ENCODE measurements at places on chromosomes 6 and 20. TPM values are rescaled to one million over a fixed set of nuclear protein-coding genes. Genes with fewer than 3 reads are reported as not detected.

- DNase-seq, result no peak
These were observed 86.0 kb downstream of the SESN1 start for GRCh38 chr6:109008537-109009235.

DNA sequence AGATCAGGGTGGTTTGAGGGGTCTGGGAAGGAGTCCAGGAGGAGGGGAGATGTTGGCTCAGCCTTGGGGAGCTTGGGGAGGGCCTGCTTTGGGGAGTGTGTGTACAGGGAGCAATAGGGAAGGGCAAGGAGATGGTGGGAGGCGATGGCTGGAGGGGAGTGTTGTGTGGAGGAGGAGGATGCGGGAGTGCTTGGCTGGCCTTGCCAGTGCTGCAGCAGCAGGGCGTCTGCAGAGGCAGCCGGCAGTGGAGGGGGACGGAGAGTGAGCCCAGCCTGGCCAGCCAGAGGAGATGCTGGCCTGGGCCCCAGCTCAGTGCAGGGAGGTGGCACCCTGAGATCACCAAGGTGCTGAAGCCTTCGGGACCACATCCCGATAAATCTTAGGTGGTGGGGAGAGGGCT, 3.9 kb downstream of the IP6K3 start:
- no peak for DNase-seq

HLA-DQB2 gene
- not detected for total RNA-seq

DNA sequence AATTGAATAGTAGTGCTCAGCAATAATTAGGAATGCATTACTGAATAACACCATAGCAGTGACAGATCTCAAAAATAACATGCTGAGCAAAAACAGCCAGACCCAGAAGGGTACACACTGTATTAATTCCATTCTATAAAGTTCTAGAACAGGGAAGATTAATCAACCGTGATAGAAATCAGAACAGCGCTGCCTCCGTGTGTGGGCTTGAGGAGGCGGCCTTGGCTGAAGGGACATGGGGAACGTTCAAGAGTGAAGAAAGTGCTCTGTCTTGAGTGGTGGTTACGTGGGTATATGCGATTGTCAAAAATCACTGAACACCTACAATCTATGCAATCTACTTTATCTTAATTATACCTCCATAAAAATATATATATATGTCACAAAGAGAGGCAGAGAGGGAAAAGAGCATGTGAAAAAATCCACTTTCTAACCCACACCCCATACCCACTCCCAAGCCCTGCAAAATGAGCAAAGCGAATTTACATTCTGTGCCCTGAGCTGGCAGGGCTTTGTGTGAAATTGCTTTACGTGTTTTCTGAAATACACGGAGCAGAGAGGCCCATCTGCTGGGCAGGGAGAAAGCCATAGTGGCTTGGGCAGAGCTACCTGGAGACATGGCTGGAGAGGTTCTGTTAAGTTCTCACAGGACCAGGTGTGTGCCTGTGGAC, 74.4 kb downstream of the NFATC2 start:
- no peak for DNase-seq

Measured in Peyer's patch (tissue), 4 donors.